Body of pancreas (tissue), 4 donors: ENCODE measurements at places on chromosomes 2 and 18. TPM values are rescaled to one million over a fixed set of nuclear protein-coding genes. Genes with fewer than 3 reads are reported as not detected.

- no peak for DNase-seq
These were observed 53.6 kb upstream of the HAAO start for GRCh38 chr2:42846026-42846425.

The MDH1B gene
- total RNA-seq: 3.0 TPM

- peak; percentile 7 for DNase-seq
These were observed 188.8 kb downstream of the TSN start for GRCh38 chr2:121944072-121944831.

The MGAT4A gene
- 72.4 TPM for total RNA-seq

DNA sequence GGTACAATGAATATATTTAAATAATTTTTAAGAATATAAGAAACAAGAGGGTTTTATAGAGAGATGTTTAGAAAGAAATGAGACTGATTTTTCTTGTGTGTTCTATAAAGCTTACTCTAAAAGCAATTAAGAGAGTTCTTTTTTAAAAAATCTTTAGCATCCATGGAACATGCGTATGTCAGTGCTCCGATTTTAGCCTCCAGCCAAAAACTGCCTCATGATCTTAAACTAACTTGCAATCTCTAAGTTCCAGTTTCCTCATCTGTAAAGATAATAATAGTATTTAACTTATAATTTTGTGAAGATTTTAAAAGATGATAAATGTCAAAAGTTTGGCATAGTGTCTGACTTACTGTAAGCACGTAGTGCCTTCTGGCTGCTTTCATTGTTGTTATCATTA lies 448.7 kb downstream of the EPHA4 start:
- no peak for DNase-seq

GRCh38 chr2:153519257-153519875 lies 40.8 kb upstream of the RPRM start:
- DNase-seq: peak; percentile 73

DNA sequence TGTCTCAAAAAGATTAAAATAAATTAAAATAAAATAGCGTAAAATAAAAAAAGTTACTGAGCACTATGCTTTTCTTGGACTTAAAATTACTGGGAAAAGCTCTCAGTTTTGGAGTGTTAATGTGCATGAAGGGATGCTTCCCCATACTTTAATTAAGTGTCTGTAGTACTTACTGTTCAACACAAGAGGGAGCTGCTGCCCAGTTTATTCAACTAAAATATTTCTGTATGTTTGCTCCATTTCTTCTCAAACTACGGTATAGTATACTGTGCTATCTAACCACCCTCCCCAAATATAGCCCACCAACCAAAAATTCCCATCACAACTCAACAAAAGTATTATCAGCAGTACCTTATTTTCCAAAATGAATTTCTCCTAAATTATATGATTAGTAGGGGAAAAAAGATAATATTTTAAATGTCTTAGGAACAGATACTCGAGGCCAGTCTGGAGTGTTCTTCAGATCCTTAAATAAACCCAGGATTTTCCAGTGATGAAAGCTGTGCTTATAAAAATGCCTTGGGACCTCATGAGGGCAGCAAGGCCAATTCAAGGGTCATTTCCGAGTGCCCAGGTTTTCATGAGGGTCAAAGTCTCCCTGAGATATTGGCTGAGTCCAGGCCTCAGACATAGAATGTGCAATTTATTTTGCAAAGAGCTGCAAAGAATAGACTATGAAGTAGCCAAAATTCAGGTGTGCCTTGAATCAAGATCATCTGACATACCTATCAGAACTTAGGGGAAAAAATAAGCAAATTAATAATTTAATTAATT lies 64.1 kb downstream of the CHRNA1 start:
- DNase-seq: no peak

The TRABD2A gene
- total RNA-seq: 0.52 TPM

GRCh38 chr18:46497129-46497528 lies 159.9 kb downstream of the LOXHD1 start:
- DNase-seq: no peak

- no peak for DNase-seq
These were observed 67.3 kb downstream of the CLHC1 start for GRCh38 chr2:55164534-55165480.

DNA sequence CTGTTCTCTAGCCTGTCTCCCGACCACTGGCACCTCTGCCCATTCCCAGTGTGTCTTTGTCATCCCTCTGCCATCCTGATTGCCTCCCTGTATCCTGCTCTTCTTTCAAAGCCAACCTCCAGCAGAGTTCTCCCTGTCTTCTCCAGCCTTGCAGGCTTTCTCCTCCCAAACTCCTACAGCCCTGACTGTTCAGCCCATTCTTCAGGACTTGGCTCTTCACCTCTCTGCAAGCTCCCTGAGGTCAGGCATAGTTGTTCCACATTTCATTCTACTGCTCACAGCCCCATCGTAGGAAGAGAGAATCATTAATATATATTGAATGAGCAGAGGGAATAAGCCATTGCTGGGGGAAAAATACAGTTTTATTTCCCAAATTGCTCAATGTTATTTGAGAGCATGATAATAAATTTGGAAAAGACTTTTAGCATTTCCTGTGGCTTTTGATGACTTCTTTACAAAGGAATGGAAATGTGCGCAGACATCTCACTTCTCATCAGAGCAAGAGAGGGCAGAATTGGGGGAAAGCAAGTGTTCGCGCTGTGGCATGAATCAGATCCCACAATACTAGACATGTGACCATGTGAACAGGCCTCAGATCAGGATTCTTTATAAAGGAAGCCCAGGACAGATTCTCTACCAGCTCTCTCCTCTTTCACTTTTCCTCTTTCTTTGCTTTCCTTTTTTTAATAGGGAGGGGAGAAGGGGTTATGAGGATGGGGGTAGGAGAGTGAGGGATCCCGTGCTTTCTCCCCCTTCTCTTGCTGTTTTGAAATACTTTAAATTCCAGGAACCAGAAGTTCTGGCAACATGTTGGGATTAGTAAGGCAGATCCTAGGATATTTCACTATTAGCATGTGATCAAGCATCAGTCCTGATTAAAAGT lies 37.4 kb downstream of the EPAS1 start:
- DNase-seq: no peak

- DNase-seq: no peak
These were observed 77.0 kb downstream of the PRKCE start for GRCh38 chr2:45728458-45728942.

GRCh38 chr2:16870491-16871076 lies 204.9 kb upstream of the CYRIA start:
- DNase-seq: no peak

GRCh38 chr2:36146765-36147164 lies 208.8 kb upstream of the CRIM1 start:
- no peak for DNase-seq

DNA sequence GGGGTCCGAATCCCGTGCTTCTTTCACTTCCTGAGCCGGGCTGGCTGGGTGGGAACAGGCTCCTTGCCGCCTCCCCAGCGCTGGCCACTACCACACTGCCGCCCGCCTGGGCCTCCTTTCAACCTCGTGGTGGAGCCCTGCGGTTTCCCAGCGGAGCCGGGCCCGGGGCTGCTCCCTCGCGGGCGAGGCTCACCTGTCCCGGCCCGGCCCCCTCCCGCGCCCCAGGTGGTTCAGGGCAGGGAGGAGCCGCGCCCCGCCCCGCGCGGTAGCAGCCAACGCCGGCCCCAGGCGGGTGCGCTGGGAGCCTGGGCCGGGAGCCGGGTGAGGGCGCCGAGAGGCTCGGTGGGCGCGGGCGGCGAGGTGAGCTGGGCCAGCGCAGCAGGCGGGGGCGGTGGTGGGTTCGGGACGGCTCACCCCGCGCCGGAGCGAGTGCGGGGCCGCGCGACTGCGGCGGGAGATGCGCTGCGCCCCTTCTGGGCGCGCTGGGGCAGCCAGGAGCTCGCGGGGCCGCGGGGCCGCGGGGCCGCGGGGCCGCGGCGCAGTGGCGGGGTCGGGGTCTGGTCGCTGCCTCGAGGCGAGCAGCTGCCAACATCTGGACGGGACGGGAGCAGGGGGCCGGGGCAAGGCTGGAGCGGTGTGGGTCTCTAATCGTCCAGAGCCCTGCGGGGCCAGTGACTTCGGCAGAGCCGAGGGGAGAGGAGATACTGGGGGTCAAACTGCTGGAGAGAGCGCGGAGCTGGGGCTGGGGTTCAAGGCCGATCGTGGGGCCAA lies at the start of gene LYPD6B:
TSS of gene LYPD6B (plus strand) at position 258 of the 771 bp plus-strand sequence. CDS start 92,250 bp downstream, outside the sequence.
- peak; percentile 74 for DNase-seq

The REG3G gene
- total RNA-seq: 673 TPM

GRCh38 chr18:35022426-35023001 lies 18.7 kb upstream of the MAPRE2 start:
- no peak for DNase-seq

DNA sequence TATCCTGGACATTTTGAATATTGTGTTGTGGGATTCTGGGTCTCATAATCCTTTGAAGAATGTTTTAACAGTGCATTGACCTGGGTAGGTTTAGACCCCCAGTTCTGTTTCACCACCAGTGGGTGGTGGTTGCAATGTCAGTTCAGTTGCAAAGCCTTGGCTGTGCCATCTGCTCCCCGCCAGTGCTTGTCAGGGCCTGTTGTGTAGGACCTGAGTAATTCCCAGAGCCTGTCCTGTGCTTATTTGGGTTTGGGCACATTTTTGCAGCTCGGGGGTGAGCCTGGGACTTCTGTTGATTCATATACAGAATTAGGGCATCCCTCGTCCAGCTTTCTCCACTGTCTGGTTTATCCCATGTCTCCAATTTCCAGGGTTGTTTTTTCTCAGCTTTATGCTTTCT lies 24.8 kb downstream of the ATP9B start:
- no peak for DNase-seq

The MYL12A gene
- total RNA-seq: 102 TPM

DNA sequence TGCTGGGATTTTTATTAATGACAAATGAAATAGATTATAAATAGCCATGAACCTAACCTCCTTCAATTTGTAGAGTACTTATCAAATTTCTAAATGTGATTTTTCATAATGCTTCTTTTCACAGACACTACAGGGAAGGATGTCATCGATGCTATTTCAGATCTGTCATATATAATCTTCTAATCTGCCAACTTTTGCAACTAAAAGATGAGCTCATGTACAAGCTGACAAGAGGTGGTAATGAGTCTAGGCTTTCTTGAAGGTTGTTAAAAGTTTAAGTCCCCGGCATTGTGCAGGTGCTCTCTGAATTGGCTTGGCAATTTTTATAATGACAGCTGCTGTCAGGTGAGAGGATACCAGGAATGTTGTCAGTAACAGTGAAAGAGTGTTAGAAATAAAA lies 320.4 kb downstream of the LRRTM4 start:
- DNase-seq: no peak

DNA sequence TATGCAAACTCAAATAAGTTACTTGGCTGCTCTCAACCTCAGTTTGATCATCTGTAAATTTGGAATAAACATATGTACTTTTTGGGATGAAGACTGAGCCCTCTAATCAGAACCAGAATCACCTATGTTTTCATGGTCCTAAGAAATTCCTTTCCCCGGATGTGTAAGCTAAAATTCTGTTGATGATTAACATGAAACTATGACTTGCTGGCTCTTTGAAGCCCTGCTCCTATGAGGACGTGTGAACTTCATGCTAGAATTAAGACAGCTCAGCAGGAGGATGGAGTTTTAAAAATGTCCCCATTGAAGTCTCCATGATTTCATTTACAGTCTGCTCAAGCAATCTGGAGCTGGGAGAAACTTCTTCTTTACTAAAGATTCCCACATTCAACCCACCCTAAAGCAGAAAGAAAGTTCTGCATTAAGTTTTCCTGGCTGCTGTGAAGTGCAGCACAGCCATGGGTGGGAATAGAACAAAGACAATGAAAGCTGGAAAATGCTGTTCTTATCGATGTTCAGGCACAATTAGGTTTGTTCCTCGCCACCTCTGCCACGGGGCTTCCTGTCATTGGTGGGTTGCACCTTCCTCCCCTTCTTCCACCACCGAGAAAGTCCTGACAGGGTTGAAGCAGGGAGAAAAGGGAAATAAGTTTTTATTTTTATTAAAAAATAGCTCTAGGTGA lies 50.9 kb downstream of the ADCYAP1 start:
- no peak for DNase-seq

The DPP4 gene
- total RNA-seq: 7.5 TPM

DNA sequence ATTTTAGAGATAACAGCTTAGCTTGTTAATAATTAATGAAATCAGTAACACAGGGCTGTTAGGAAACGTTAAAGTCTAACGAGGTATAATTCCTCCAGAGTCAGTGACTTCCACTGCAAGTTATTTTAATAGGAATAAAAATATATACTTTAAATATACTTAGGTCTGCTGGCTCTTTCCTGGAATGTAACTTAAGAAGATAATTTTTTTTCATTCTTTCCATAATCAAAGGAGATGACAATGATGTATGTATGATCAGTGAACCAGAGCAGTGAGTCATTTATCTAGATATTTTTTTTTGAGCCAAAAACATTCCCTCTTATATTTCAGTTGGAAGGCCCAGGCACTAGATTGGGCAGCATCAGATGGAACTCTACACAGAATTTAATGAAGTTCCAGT lies 104.2 kb upstream of the LYPD1 start:
- no peak for DNase-seq

- DNase-seq: no peak
These were observed 16.0 kb downstream of the TTC32 start for GRCh38 chr2:19885791-19886190.

- peak; percentile 90 for DNase-seq
These were observed 16.4 kb upstream of the HNMT start for GRCh38 chr2:137947728-137948336.
